Urinary bladder (tissue), 4 donors: ENCODE measurements at places on chromosomes 5 and 9. TPM values are rescaled to one million over a fixed set of nuclear protein-coding genes. Genes with fewer than 3 reads are reported as not detected.

The FAM221B gene
- not detected for polyA plus RNA-seq

The PLPP7 gene
- 11.0 TPM for polyA plus RNA-seq

The FBXL17 gene
- polyA plus RNA-seq = 13.7 TPM

The TAF11L10 gene
- polyA plus RNA-seq = not detected

The QRFP gene
- 0.15 TPM for polyA plus RNA-seq

The SPINK1 gene
- 393 TPM for polyA plus RNA-seq

The RGS7BP gene
- 2.3 TPM for polyA plus RNA-seq

The RAB24 gene
- polyA plus RNA-seq = 50.6 TPM

The ANKRD34B gene
- not detected for polyA plus RNA-seq

The IL4 gene
- not detected for polyA plus RNA-seq

The PCA3 gene
- polyA plus RNA-seq = 6.1 TPM

The KIF24 gene
- 0.32 TPM for polyA plus RNA-seq

The PCDHGA3 gene
- polyA plus RNA-seq = 1.6 TPM

The EPB41L4A gene
- 5.0 TPM for polyA plus RNA-seq

The DENND4C gene
- polyA plus RNA-seq = 27.7 TPM

The LEAP2 gene
- 5.6 TPM for polyA plus RNA-seq

The SLC4A9 gene
- polyA plus RNA-seq = 0.06 TPM

The WNK2 gene
- 9.3 TPM for polyA plus RNA-seq

The SELENOP gene
- 283 TPM for polyA plus RNA-seq

The LTC4S gene
- 12.8 TPM for polyA plus RNA-seq

The PTGS1 gene
- 348 TPM for polyA plus RNA-seq
